GM18507 (cell line): ENCODE measurements at places on chromosomes 2 and 18.

DNA sequence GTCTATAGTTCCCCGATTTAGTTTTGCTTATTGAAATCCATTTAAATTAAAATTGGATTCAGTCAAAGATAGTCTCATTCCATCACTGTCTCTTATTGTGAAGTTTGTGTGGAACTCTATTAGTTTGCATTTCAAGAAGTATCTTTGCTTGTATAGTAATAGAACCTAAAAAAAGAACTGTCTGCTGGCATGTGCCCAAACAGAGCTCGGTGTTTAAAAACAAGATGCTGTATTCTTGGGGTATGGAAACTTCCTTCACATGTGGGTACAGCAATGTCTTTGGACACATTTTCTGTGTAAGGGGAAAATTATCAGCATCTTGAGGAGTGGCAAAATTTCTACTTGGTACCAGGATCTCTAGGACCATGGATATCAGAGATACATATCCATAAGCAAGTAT, 292.6 kb downstream of the PLCL1 start:
- DNase-seq, result no peak

DNA sequence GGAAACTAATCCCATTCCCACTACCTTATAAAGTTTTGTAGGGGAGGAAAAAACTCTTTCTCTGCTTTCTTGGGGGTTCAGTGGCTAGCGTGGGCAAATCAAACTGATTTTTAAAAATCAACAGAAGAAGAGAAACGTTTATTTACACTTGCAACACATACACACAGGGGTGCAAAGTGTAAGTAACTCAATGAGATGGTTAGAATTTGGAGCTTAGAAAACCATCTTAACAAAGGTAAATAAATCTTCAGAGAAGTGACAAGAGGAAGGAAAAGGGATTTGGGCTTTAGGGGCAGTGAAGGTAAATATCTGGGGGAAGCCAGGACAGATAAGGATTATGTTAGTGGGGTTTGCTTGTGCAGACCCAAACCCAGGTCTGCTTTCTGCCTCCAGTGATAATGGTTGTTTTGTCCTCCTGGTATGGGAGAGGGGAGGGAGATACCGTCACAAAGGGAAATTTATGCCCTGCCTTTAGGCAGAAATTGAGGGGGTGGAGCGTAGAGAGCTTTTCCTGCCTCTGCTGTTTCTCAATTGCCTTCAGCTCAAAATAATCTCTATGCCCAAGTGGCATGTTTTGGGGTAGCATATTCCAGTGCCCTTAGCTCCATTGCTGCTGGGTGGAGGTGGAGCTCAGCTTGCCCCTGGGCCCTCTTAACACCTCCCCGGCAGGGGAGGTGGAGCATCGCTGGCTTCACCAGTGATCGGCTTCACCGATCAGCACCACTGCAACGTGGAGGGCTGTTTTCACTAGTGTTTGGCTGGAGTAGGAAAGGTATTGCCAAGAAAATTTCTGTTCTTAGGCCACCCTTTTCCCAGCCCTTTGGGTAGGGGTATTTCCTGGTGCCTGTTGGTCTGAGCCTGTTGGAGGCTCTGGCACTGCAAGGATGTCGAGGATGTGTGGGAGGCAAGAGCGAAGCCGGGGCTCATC, 92.2 kb downstream of the TEX51 start:
- no peak for DNase-seq

DNA sequence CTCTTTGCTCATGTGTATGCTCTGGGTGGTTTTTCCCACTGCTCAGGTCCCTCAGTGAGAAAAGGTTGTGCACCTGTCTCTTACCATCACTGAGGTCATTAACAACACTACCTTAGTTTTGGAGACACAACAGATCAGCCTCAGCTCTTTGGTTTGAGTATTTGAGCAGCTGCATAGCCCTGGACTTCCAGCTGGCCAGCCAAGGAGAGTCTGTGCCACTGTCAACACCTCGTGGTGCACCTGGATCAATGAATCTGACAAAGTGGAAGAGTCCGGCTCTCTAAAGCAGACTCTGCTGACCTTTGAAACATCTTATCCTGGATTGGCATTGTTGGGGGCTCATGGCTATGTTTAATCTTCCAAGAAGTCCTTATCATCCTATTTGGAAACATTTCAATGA, 30.0 kb downstream of the SERPINB8 start:
- no peak for DNase-seq

DNA sequence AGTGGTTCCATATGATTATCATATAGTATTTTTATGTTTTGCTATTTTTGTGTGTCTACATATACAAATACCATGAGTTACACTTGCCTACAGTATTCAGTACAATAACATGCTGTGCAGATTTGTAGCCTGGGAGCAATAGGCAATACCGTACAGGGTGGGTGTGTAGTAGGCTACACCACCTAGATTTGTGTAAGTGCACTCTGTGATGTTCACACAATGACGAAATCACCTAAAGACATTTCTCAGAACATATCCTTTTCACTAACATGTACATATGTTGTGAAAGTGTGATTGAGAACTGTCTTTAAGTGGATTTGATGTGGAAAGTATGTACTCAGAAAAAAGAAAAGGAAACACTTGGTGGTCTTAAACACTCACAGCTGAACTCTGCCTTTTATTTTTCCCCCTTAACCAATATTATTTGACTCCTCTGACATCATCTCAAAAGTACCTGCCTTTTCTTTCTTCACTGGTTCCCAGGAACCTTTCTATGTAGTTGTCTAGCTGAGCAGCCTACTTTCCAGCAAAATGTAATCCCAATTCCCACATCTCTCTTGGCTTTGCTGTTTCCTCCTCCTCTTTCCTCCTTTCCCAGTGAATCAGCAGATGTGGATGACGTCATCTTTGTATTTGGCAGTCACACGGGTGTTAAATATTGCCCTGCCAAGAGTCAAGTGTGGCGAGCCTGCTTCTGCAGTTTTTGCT, 47.7 kb downstream of the OSBPL6 start:
- no peak for DNase-seq

GRCh38 chr2:10575609-10576280, 114.0 kb downstream of the NOL10 start:
- no peak for DNase-seq

DNA sequence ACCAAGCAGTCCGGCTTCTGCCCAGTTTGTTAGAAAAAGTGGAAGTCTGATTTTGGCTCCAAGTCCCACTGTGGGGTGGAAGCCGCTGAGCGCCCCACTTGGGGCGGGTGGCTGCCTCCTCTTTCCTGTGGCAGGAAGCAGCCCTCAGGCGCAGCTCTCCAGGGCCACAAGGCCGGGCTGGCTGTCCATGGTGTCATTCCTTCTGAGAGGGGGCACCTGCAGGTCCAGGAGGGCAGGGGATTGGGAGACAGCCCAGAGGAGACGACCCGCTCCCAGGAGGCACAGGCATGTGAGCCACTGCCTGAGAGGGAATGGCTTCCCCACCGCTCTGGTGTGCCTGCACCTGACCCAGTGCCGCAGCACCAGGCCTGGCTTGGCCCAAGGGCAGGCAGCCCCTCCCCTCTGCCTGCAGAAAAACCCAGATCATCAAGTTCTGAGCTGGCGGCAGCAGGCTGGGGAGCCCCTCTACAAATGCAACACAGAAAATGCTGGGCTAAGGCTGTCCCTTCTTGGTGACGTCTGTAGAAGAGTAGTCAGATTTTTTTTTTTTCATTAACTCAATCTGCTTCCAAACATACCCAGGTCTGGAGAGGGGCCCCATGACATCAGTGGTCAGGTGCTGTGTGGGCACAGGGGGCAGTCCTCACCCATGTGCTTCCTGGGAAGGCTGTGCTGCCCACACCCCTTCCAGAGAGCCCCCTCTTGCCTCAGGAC, 38.4 kb downstream of the HS6ST1 start:
- no peak for DNase-seq

- DNase-seq, result no peak
These were observed 44.2 kb upstream of the AQP4 start for GRCh38 chr18:26909599-26910290.

GRCh38 chr18:6600667-6601167, 128.8 kb upstream of the ARHGAP28 start:
- DNase-seq, result no peak

DNA sequence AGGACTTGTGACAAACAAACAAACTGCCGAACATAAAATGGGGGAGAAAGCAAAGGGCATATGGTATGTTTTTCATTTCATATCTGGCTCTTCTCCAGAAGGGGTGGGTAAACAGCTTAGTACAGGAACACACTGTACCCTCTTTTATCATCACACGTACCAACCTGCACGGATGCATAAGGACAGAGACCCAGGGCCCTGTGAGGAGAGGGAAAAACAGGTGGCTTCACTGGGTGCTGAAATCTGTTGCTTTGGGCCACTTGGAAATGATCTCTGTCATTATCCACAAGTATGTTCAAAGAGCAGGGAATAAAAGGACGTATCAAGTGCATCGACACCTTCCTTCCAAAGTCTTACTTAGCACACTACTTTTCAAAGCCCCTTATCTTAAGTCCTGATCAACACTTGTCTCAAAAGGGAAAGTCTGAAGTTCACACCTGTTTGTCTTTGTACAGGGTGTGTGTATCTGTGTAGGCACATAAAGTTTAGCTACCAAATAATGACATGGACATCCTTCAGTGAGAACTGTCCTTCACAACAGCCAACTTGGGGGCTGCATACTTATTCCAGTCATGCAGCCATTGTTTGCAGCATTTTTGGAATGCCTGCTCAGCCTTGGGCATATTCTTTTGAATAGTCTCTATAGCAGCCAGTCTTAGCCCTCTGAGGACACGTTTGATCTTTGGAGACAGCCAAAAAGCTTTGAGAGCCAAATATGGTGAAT, 60.6 kb downstream of the IRS1 start:
- no peak for DNase-seq

- DNase-seq, result no peak
These were observed 89.6 kb downstream of the ITGB1BP1 start for GRCh38 chr2:9333591-9334171.

DNA sequence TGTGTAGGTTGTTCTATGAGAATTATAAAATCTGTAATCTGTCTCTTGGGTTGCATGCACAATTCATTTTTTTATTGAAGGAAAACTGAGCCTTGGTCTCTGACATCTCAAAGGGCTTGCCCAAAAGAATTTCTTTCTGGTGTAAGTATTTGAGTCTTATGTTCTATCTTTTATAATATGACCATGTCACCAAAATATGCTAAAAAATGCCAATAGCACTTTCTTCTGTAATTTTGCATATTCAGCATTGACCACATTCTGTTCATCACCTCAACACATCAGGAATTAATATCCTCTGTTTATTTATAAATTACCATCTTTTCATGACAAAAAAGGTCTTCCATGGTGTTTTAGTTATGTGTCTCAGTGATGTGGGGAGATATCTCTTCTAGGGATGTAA, 268.7 kb upstream of the TCF4 start:
- no peak for DNase-seq

- DNase-seq, result no peak
These were observed 213.9 kb upstream of the SALL3 start for GRCh38 chr18:78765637-78766281.
